Upper lobe of left lung (tissue), 6 donors: ENCODE measurements at places on chromosomes 13 and 19.

GRCh38 chr19:38268539-38268938, 4.2 kb downstream of the SPINT2 start:
- no peak for DNase-seq

DNA sequence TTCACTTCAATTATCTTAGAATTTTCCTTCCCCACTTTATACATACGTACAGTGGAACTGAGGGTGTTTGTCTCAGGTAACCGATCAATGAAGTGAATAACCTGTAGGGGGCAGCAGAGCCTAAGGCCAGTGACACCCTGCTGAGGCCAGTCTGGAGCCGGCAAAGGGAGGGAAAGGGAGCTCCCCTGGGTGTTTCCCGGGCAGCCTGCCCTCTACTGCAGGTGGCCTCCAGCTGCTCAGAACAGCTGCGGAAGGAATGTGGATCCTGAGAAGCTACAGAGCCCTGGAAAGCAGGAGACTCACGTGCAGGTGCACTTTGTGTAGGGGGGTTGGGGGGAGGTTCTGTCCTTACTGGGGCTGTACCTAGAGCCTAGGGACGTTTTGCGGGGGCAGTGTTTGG, 832 bp upstream of the ZNF491 start:
- DNase-seq = peak; percentile 56

GRCh38 chr19:37594982-37595382, 306 bp downstream of the ZNF540 start:
- DNase-seq = peak; percentile 88

DNA sequence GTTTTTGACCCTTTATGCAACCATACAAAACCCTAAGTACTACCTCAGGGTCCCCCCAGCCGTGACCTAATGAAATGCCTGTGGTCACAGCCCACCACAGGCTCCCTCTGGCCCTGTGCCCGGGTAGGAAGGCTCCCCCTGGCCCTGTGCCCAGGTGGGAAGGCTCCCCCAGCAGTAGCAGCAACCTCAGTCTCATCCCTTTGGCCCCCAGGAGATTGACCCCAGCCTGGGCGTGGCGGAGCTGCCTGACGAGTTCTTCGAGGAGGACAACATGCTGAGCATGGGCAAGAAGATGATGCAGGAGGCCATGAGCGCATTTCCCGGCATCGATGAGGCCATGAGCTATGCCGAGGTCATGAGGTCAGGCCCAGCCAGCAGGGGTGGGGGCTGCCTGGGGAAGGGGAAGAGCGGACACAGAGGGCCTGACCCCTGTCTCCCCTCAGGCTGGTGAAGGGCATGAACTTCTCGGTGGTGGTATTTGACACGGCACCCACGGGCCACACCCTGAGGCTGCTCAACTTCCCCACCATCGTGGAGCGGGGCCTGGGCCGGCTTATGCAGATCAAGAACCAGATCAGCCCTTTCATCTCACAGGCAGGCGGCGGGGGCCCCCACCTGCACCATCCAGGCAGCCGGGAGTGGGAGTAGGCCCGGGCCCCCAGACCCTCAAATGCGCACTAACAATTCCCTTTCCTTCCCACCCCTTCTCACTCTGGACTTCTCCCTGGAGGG, 6.3 kb upstream of the BEST2 start:
- DNase-seq = peak; percentile 63

GRCh38 chr13:112065521-112065866, 1.5 kb upstream of the SOX1 start:
- DNase-seq = no peak

DNA sequence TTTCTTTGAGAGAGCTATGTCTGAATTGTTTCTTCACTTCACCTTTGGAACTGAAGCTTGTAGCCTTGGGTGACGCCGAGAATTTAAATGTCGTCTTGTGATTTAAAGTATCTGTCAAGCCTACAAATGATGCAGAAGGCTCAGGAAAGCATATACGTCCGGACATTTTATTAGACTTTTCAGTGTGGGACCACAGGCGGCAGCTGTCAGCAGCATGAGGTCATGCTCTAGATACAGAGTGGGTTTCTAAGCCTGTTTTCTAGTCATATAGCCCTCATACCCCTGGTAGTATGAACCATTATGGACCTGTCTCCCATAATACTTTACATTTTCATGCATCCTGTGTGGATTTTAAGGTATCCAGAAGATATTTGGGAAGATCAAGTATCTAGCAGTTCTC, 212.3 kb downstream of the ATP8A2 start:
- DNase-seq = no peak

- DNase-seq = peak; percentile 93
Measured at GRCh38 chr19:46014941-46015686, 7.7 kb downstream of the PGLYRP1 start.

GRCh38 chr19:29806098-29806866, 5.5 kb upstream of the CCNE1 start:
- DNase-seq = no peak

GRCh38 chr19:23436318-23436717, 41.0 kb upstream of the ZNF91 start:
- DNase-seq = no peak

DNA sequence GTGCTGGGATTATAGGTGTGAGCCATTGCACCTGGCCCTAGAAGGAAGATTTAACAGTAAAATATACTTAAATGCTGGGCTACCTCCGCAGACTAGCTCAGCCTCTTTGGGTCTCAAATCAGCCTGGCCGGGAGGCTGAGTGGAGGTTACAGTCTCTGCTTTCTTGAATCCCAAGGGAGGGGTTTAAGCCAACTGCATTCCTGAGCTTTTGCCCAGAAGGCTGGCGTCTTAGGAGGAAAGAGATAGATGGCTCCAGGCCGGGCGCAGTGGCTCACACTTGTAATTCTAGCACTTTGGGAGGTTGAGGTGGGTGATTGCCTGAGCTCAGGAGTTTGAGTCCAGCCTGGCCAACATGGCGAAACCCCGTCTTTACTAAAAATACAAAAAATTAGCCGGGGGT, 623 bp upstream of the C5AR1 start:
- DNase-seq = no peak

- DNase-seq = peak; percentile 76
Measured at GRCh38 chr19:720345-721160, 11.8 kb downstream of the PALM start.

- DNase-seq = no peak
Measured at GRCh38 chr13:46348961-46349360, 38.1 kb downstream of the RUBCNL start.

- no peak for DNase-seq
Measured at GRCh38 chr13:34108410-34108809, 290.5 kb downstream of the RFC3 start.

DNA sequence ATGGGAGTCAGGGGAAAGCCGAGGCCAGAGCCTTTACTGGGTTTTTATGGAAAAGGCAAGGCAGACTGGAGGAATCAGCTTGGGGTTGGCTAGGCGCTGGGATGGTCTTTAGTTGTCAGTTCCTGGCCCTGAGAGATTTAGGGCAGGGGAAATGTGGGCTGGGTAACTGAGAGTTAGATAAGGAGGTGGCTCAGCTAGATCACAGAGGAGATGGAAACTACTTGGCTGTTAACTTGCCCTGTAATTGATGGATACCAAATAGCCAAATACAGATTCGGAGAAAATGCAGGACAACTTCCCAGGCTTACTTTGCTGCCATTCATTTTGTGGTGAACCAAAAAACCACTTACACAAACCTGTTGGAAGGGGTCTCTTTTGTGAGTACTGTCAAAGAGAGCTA, 54.0 kb downstream of the LRCH1 start:
- DNase-seq = no peak

GRCh38 chr13:98239162-98240076, 62.4 kb upstream of the RNF113B start:
- DNase-seq = no peak

GRCh38 chr19:38264486-38265212, at the start of gene SPINT2:
Gene SPINT2, plus strand, starts transcription at chr19:38264573. Its CDS starts 320 bp downstream, at chr19:38264893.
- DNase-seq = no peak

DNA sequence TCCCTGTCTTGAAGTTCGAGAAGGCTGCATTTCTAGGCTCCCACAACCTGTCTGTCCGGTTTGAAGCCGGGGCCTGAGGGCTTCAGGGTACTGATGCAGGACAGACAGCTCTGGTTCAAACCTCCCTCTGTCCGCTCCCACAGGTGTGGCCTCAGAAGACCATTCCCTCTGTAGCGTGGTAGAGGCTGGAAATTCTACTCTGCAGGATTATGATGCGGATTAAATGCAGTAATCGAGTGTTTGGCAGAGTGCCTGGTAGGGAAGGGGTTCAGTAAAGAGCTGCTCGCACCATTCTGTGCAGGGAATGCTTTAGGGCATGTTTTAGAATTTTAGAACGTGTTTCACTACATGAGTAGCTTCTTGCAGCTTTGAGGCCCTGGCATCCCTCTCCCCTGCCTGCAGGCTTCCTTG, 30.5 kb downstream of the PPP1R37 start:
- DNase-seq = no peak

- no peak for DNase-seq
Measured at GRCh38 chr19:3157096-3157845, 21.3 kb upstream of the S1PR4 start.

- DNase-seq = no peak
Measured at GRCh38 chr13:51794964-51795363, 9.0 kb downstream of the DHRS12 start.

GRCh38 chr19:2154587-2155075, 3.3 kb upstream of the AP3D1 start:
- DNase-seq = no peak

DNA sequence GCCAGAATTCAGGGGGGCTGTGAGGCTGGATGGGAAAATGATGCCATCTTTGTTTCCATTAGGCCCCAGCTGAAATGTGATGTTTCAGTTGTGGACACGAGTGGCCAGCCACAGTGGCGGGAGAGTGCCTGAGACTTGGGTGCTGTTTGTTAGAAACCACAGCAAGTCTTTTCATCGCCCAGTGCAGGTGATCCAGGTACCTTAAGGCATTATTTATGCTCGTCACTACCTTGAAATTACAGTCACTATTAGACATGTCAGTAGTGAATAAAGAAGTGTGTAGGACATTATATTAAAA, 82.5 kb upstream of the TM9SF2 start:
- no peak for DNase-seq

GRCh38 chr19:33245948-33246708, 20.5 kb upstream of the SLC7A10 start:
- DNase-seq = no peak

- no peak for DNase-seq
Measured at GRCh38 chr13:111031531-111031961, 83.6 kb upstream of the ARHGEF7 start.

GRCh38 chr13:110662777-110663443, 43.0 kb downstream of the CARS2 start:
- no peak for DNase-seq

GRCh38 chr13:79779761-79780160, 298.8 kb downstream of the NDFIP2 start:
- peak; percentile 45 for DNase-seq

- DNase-seq = no peak
Measured at GRCh38 chr19:8438236-8438635, 6.5 kb upstream of the HNRNPM start.

- DNase-seq = no peak
Measured at GRCh38 chr13:44978328-44978727, 10.9 kb downstream of the NUFIP1 start.

GRCh38 chr13:67341406-67341805, 111.3 kb upstream of the PCDH9 start:
- DNase-seq = no peak

DNA sequence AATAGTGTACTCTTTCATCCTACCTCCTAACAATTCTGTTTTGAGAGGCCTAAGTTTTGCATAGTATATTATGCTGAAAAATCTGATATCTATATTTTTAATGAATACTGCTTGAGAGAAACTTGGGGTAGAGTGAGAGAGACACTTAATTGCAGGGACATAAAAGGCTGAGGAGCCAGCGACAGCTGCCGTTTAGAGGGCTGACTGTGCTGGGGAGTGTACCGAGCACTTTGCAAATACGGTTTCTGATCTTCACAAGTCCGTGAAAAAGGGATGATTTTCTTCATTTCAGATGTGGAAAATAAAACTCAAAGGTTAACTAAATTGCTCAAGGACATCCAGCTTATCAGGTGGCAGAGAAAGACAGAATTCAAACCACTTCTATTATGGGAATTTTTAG, 97.4 kb downstream of the CAB39L start:
- no peak for DNase-seq

DNA sequence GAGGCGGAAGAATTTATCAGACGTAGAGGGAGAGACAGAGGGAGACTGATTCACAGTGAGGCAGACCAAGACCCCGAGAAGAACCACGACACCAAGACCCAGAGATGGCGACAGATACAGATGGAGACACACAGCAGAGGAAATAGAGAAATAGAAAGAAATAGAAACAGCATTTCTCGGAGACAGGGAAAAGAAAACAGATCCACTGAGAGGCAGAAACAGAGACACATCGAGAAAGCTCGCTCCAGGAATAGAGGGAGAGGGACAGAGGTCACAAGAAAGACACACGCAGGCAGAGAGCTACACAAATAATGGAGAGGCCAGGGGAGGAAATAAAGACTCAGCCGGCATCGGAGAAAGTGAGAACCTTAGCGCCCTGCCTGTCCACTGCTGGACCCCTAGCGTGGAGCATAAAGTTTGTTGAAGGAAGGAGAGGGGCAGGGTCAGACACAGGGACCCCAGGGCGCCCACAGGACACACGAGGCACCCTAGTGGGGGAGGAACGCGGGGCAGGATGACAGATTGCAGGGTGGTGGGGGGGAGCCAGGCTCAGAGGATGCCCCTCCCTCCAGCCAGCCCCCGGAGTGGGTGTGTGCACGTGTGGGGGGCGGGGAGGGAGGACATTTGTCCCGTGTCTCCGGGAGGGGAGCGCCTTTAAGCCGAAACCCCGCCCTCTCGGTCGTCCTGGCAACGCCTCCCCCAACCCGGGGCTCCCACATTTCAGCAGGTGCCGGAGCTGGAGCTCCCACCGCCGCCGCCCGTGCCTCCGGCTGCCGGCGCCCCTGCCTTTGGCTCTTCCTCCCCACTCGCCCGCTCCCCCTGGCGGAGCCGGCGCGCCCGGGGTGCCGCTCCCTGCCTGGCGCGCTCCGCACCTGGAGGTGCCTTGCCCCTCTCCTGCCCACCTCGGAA, at the start of gene PRKCG:
TSS of gene PRKCG (plus strand) at position 716 of the 909 bp plus-strand sequence. CDS start 298 bp downstream, outside the sequence.
- peak; percentile 37 for DNase-seq

DNA sequence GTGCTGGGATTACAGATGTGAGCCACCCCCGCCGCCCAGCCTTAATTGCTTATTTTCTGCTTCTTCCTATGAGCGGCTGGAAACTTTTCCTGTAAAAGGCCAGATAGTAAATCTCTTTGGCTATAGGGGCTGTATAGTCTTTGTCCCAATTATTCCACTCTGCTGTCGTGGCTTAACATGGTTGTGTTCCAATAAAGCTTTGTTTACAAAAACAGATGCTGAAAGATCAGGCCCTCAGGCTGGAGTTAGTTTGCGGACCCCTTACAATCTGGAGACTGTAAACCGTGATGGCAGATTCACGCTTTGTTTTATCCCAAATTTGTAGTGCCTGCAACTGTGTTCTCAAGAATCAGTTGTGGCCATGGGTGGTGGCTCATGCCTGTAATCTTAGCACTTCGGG, 10.7 kb downstream of the KCNC3 start:
- no peak for DNase-seq

DNA sequence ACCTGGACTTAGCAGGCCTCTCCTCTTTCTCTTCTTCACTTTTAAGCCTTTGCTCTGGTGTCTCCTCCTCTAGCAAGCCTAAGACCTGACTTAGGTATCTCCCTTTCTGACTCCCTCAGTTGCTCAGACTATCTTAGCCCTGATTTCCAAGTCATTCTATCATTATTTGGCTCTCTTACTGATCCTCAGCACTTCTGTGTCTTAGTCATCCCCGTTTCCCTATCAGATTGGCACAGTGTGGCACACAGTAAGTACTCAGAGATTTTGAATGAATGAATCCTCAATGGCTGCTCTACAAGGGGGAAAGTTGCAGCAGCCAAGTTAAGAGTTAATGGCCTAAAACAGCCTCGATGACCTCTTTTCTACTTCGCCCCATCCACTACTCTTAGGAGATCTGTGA, 8.2 kb downstream of the KCTD12 start:
- DNase-seq = no peak
